ENCODE measurements at places on chromosomes 12 and 14.

DNA sequence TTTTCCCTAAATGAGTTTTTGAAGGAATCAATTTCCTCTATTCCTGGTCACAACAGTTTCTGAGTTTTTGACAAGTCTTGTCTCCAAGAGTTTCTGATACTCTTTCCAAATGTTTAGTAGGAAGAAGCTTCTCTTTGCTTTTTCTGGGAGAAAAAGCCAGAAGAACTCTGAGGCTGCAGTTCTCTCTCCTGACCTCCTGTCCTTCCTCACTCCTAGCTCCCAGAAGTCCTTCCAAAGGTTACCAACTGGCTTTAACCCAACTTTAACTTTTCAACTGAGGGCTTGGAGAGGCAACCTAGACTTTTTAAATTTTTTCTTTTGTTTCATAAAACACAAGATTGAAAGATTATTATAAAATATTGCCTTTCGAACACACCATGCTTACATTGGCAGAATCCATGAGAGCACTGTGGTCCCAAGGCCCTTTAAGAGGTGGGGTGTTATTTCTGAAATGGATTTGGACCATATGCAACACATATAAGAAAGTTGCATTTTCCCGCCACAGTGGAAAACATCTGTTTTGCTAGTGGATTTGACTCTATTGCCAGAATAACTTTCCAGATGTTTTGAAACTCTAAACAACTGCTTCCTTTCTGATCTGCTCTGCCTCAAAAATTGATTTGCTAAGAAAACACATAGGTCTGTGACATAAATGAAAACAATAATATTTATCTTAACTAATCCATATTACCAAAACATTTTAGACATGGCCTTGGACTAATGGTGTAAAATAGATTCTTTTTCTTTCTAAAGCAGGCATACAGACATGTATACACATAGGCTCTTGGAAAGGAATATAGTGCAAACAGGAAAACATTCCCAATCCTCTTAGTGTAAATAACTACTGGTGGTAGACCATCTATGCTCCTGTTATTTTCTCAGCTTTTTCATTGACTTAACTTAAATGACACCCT is 22.3 kb upstream of the EPS8 start:
- no peak for DNase-seq

DNA sequence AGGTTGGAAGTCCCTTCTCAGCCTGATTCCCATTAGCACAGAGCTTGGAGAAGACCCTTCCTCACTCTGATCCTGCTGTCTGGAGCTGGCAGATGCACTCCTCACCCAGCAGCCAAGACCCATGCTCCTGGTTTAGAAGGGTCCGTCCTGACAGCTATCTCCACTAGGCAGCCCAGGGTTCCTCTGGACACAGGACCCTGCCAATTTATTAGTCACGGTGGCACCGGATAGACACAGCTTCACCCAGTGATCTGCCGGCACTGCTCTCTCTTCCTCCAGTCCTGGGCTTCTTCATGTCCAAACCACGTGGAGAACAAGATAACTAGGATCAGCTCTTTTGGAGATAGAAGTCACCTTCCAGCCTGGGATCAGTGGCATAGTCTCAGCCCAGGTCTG is 26.2 kb upstream of the TCL1B start:
- no peak for DNase-seq

GRCh38 chr12:15522574-15523187 is 200.4 kb downstream of the PTPRO start:
- DNase-seq: peak; percentile 72

GRCh38 chr14:101810897-101811621 is 49.5 kb downstream of the PPP2R5C start:
- no peak for DNase-seq

DNA sequence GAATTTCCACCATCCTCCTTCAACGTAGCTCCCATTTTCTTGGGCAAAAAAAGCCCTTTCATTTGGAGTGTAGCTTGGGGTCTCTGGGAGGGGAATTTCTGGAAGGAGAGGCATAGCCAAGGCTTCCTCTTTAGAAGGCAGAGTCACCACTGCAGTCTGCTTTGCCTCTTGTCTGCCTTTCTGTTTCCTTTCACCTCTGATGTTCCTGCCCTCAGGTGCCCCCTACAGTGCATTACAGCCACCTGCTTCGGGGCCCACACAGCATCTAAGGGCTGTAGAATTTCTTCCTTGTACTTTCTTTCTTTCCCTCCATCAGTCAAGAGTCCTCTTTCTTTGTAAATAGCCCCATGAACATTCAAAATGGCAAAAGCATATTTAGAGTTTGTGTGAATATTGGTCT is 1313.9 kb downstream of the TMEM121 start:
- no peak for DNase-seq

DNA sequence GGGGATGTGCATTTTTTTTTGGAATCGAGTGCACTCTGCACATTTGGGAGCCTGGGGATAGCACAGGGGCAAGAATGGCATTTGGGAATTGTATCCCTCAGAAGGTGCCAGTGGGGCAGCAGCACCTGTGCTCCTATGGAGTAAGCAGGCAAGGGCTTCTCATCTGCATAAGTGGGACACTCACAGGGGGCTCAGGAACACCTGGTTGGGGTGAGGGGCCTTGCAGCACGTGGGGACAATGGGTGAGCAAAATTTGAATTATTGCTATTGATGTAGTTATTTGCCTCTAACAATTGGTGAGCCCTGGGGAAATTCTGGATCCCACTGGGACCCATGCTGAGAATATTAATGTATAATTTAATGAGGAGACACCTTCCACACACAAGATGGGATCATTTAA is 274.2 kb downstream of the TTC6 start:
- no peak for DNase-seq

DNA sequence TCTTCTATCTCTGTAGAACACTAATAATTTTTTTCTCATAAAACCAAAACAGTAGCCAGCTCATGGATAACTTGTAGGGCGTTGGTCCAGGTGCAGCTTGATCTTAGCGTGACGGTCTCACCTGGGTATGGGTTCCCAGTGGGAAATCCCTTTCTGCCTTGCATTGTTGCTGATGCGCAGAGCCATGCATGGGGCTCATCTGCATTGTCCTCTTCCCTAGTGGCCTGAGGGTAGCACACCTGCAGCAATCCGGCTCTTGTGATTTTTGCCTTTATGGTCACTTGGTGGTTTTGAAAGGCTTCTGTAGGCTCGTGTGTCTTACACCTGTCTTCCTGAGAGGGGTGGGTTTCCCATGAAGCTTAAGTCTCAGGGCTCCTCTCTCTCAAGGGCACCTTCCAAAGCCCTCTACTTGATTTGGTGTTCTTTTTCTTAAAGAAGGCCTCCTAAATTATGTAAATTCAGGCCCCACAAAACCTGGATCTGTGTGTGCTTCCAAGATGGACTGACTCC is 130.6 kb downstream of the PRKCH start:
- no peak for DNase-seq

DNA sequence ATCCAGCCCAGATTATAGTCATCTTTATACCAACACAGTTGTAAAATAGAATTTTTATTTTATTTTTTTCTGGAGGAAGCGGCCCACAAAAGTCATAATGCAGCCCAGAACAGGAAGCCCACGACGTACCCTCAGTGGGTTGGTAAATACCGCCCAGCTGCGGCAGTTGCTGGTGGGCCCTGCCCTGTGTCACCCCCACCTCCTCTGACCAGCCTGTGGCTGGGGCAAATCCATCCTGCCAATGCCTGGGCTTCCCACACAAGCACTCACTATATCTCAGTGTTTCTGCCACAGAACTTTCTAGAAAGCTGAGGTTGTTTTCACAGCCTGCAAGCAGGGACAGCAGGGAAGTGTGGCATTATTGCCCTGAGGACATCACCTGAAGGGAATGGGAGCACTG is 171.4 kb upstream of the GSC start:
- no peak for DNase-seq

- DNase-seq: no peak
These were observed 2.1 kb downstream of the NKX2-8 start for GRCh38 chr14:36580141-36580855.

DNA sequence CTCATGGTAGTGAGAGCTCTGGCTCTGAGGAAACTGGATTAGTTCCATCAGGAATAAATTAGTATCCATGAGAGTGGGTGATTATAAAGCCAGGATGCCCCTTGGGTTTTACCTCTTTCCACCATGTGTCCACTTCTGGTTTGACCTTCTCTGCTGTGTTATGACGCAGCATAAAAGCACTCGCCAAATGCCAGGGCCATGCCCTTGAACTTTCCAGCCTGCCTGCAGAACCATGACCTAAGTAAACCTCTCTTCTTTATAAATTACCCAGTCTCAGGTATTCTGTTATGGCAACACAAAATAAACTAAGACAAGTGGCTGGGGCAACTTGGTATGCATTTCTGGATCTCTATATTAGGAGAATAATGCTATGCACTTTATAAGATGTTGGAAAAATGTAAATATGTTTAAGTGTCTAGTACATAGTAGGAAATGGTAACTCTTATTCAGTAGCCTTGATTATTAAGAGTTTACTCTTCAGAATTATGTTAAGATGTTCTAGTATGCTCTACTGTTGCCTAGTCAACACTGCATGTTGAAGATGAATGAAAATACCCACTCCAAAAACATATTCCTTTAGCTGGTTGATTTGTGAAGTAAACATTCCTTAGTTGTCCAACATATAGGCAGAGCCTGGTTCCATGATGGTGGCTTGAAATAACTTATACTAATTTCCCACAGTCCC is 455.6 kb upstream of the TMPO start:
- DNase-seq: no peak

DNA sequence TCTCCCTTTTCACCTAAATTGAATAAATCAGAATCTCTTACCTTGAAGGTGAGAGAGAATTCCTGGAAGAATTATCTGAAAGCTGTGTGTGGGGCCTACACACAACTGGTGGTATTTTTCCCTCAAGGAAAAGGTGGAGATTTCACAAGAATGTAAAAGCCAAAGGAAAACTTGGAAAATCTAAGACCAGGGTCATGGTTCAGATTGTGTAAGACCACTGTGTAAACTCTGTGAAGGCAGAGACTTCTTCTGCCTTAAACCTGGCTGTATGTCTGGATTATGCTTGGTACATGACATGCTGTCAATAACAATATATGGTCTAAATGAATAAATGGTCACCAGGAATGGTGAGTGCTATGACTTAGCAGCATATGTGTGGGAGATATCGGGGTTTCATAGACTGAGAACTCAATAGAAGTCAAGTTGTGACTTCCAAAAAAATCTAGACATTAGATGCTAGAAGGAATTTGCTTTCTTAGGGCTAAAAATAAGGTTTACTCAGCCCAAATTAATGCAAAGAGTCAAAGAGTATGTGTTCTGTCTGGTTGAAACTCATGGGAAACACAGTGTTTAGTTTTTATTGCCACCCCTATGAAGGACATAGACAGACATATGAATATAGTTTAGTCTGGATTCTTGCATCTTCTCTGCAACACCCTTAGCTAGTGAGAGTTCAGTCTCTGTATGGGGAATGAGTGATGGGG is 163.7 kb downstream of the SNAPC1 start:
- no peak for DNase-seq

Measured in NCI-H1092 treated with DMSO at 0.1 percent for 48 hours (cell line).